NCI-H1417 treated with DMSO at 0.1 percent for 48 hours (cell line): ENCODE measurements at places on chromosomes 12 and 14.

GRCh38 chr14:78164226-78164853 is 5.8 kb upstream of the NRXN3 start:
- DNase-seq = no peak

DNA sequence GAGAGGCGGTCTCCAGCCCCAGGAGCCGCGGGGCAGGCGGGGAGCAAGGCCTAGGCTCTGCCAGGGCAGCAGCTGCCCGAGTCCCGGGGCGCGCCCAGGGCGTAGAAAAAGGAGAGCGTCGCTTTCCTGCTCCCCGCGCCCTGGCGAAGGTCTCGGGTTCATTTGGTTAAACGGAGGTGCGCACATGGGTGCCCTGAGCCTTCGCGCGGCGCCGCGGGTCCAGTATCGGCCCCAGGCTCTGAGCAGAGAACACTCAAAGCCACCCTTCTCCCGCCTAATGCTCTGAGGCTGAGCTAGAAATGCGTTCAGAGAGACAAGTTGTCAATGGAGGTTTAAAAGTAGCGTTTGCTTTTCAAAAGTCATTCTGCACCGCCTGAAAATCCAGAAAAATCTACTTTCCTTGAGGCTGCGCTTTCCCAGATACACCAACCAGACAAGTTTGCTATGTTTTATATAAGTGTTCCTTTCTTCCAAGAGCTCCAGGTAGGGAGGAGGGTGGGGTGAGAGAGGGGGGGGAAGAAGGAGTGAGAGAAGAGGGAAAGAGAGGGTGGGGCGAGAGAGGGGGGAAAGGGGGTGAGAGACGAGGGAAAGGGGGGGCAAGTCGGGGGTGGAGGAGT is 1.5 kb downstream of the TMEM132C start:
- DNase-seq = no peak

- DNase-seq = no peak
These were observed 37.0 kb upstream of the FBXO33 start for GRCh38 chr14:39469094-39469710.

- DNase-seq = no peak
These were observed 4.2 kb downstream of the RDH5 start for GRCh38 chr12:55724226-55724939.

- no peak for DNase-seq
These were observed 444.5 kb upstream of the FAR2 start for GRCh38 chr12:28704477-28705169.

DNA sequence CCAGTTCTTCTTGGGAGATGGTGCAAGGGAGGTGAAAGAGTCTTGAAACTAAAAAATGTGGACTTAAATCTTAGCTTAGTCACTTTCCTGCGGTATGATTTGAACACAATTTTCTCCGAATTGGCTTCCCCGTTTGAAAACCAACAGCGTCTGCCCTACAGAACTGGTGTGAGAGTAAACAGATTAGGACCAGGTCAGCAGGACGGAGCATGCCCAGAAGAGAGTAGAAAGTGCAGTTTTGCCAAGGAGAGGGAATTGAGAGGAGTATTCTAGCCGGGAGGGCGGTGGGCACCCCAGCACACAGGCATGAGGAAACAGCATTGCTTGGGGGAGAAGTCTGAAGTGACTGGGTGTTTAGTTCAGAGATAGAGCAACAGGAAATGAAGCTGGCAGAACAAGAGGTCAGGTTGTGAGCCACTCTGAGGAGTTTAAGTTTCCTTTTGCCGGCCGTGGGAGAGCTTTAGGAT is 927.1 kb downstream of the VRK1 start:
- no peak for DNase-seq

- DNase-seq = no peak
These were observed 55.4 kb upstream of the RNU6-8 start for GRCh38 chr14:32258336-32258993.

- DNase-seq = no peak
These were observed 46.3 kb upstream of the CERS5 start for GRCh38 chr12:50213439-50213838.

DNA sequence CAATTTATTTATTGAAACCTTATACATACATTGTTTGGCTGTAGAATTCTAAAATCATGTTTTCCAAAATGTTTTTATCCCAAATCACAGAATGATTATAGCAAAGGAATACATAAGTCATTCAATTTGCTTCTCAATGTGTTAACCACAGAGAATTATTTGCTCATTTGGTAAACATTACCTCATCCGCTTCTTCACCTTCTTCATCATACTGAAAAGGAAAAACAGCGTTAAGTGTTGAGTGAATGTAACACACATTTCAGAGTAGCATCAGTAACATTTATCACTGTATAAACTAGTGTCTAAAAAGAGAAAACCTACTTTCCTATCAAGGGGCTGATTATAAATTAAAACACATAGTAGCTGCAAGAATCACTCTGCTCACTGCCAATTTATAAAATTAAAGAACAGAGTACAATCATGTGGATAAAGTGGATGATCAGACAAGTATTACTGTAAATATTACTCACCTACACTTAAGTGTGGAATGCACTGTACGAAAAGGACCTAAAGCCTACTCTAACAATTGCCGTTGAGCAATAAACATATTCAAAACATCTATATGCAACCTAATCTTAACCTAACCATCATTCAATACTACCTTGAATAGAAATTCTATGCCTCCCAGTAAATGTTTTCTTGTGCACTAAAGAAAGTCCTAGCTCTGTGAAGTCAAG is 18.1 kb upstream of the PHLDA1 start:
- DNase-seq = no peak

GRCh38 chr14:32059702-32060101 is 17.4 kb upstream of the ARHGAP5 start:
- DNase-seq = no peak

GRCh38 chr14:75260025-75260763 is 18.4 kb upstream of the FOS start:
- DNase-seq = no peak

GRCh38 chr12:41277100-41277945 is 89.2 kb downstream of the PDZRN4 start:
- DNase-seq = peak; percentile 48

GRCh38 chr12:66241061-66242043 is 52.3 kb downstream of the IRAK3 start:
- DNase-seq = no peak

DNA sequence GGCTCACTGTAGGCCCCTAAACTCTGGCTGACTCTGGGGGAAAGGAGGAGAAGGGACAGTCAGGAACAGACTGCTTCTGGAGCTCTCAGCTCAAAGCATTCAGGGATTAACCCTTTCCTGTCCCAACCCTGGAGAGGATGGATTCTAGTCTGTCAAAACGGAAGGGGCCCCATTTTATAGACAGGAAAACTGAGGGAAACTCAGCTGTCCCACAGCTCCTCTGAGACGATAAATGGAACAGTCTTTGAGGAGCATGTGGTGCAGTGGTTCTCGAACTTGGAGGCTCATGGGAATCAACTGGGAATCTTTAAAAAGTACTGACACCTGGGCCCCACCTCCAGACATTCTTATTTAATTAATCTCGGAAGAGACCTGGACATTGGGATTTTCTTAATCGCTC is 23.7 kb downstream of the SRRM4 start:
- DNase-seq = no peak

- DNase-seq = no peak
These were observed 29.1 kb downstream of the BBOF1 start for GRCh38 chr14:74048281-74048680.

DNA sequence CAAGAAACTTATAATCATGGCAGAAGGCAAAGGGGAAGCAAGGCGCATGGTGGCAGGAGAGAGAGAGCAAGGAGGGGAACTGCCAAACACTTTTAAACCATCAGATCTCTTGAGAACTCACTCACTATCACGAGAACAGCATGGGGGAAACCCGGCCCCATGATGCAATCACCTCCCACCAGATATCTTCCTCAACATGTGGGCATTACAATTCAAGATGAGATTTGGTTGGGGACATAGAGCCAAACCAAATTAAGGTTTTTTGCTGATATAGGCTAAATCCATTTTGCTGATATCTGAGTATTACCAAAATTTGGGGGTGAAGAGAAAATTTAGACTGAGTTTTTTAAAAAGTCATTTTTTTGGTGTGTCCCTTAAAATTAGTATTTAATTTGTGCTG is 54.9 kb upstream of the TMX1 start:
- no peak for DNase-seq

GRCh38 chr12:92485351-92486348 is 217.1 kb upstream of the PLEKHG7 start:
- DNase-seq = no peak

GRCh38 chr12:115870021-115870420 is 407.5 kb downstream of the MED13L start:
- no peak for DNase-seq

DNA sequence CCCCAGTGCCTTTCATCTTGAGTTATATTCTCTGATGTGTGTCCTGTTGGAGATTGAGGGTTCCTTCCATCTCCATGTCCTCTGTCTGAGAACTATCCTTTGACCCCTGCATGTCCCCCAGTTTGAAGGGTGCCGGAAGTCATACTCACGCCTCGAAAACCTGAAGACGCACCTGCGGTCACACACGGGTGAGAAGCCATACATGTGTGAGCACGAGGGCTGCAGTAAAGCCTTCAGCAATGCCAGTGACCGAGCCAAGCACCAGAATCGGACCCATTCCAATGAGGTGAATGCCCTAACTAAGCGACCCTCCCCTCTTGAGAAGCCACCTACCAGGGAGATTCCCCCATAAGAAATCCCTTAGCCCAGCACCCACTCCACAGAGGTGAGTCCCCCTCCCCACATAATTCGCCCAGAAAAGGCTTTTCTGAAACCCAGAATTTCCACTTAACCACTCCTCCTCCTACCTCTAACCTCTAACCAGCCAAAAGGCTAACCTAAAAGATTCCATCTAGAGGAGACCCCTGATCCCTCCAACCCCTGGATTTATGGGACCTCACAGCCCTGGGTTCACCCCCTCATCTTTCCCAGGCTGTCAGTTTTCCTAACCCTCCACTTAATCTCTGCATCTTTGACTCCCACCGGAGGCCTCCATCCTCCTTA is 7.8 kb downstream of the GLI1 start:
- DNase-seq = no peak

- no peak for DNase-seq
These were observed 880.1 kb upstream of the FBXO33 start for GRCh38 chr14:40312296-40312695.

DNA sequence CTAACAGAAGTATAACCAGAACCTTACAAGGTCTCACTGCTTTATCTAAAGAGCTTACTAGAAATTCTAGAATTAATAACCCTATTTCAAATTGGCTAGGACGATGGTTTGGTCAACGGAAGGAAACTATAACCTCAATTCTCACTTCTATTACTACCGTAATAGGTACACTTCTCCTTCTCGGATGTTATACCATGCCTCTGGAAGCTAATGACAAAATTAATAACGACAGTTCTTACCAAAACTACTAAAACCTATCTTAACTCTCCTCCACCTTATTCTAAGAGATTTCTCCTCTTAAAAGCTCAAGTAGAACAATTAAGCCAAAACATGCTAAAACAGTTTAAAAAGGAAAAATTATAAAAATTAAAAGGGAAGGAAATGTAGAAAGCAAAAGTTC is 23.7 kb upstream of the UBC start:
- no peak for DNase-seq

- no peak for DNase-seq
These were observed 34.0 kb upstream of the KCNK13 start for GRCh38 chr14:90027842-90028241.

DNA sequence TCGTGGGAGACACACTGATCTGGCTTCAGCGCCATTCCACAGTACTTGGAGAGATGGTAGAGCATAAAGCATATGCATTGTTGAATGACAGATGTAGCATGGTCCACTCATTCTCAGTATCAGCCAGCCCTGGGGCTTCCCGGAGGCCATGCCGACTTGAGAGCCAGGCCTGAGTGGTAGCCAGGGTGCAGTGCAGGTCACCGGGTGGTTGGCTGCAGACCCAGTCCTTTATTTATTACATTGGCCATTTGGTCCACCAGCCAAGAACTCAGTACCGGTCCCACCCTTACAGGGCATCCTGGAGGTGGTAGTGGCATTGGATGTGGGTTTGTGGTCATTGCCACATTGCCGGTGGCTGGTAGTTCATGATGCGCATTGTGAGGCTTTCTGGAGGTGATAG is 121.6 kb upstream of the RTL1 start:
- DNase-seq = no peak

- no peak for DNase-seq
These were observed 156.4 kb downstream of the PLCZ1 start for GRCh38 chr12:18581232-18581962.

- DNase-seq = no peak
These were observed 36.6 kb downstream of the MNAT1 start for GRCh38 chr14:60771117-60771516.

DNA sequence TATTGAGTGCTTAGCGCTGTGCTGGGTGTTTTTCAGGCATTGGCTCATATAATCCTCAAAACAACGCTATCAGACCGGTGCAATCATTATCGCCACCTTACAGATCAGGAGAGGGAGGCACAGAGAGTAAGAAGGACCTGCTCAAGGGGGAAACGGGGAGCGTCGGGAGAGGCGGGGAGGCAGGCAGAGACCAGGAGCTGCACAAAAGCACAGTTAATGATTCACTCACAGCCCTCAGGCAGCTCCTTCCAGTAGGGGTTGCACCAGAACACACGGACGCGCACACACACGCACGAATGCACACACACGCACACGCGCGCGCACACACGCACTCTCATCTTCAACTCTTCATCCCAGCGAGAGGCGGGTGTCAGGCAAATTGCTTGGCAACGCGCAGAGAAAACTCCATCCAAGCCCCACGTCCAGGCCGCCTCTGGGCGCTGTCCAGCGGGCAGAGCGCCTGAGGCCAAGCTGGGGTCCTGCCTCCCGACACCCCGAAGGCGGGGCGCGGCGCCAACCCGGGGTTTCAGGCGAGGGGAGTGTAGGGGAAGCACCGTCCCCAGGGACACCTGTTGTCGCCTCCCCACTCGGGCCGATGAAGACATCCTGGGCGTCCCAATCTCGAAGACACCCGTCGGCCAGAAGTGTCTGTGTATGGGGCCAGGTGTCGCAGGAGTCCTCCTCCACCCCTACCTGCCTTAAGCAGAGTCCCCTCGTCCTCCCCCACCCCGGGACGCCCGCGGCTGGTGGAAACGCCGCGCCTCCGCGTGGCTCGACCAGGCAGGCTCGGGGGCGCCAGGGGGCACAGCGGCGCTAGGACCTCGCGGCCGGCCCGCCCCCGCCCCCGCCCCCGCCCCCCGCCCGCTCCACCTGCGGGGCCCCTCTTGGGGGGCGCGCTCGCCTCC is 35.5 kb upstream of the STON2 start:
- DNase-seq = peak; percentile 43

GRCh38 chr12:120091371-120092090 is 25.0 kb downstream of the RAB35 start:
- DNase-seq = no peak
